ENCODE measurements at places on chromosomes 12 and 14.

GRCh38 chr14:38197001-38197783 lies 10.5 kb upstream of the SSTR1 start:
- DNase-seq, result no peak

DNA sequence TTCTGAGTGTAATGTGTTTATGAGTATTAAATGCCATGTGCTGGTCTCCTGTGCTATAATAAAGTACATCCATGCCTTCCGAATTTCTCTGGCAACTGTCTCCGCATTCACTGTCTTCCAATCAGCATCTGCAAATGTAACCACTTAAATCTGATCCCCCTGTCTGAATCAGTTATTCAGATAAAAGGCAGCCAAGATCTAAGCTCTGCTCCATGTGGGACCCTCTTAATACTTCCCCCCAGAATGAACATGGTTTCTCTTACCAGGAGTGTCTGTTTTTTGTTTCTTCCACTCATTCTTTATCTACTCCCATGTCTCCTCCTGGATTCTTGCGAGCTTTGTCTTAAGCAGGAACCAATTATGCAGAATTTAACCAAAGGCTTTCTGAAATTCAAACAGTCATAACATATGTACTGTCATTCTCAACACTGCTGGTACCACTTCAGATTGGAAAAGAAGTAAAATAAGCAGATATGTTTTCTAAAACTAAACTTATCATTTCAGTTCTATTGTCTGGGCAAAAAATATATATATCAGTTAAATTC lies 996.7 kb upstream of the FLRT2 start:
- DNase-seq, result no peak

- DNase-seq, result no peak
These were observed 71.8 kb upstream of the GZMB start for GRCh38 chr14:24705840-24706239.

DNA sequence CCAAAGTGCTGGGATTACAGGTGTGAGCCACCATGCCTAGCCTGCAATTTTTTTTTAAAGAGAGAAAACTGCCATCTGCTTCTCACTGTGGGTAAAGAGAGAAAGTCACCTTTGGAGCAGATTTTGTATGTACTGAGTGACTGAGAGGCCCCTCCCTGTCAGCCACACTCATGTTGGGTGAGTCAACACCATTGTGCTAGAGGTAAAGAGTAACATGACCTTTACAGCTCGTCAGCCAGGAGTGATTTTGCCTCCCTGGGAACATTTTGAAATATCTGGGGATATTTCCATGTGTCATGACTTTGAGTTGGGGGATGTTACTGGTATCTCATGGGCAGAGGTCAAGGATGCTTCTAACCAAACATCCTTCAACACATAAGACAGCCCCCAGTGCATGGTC lies 115.2 kb downstream of the KSR2 start:
- DNase-seq, result no peak

- peak; percentile 36 for DNase-seq
These were observed 882 bp downstream of the HECTD1 start for GRCh38 chr14:31206536-31207286.

All from stimulated activated CD4-positive, alpha-beta T cell treated with anti-CD3 and anti-CD28 coated beads, Interleukin-15, amount 100 ng/mL, for 48 hours (primary cell).